ENCODE measurements at places on chromosomes 5 and 9.

GRCh38 chr5:57816108-57816507, 333.5 kb upstream of the ACTBL2 start:
- no peak for DNase-seq

DNA sequence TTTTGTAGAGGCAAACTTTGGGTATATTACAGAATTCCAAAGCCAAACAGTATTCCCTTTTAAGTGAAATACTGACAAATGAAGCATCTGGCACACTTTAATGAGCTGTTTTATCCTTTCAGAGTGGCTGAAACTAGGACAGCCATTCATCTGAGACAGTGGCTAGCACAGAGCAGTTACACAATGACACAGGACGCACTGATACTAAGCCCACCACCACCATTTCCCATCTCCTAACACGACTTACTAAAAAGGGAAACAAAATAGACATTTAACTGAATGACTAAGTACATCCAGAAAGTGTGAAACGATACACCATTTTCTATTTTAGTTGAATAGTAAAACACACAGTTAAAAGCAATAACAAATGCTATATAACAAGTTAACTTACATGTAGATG, 120.4 kb upstream of the RETREG1 start:
- no peak for DNase-seq

- DNase-seq, result no peak
Observed at GRCh38 chr9:19781240-19781639, 7.6 kb downstream of the SLC24A2 start.

- DNase-seq, result no peak
Observed at GRCh38 chr9:121350993-121351561, 19.0 kb downstream of the STOM start.

DNA sequence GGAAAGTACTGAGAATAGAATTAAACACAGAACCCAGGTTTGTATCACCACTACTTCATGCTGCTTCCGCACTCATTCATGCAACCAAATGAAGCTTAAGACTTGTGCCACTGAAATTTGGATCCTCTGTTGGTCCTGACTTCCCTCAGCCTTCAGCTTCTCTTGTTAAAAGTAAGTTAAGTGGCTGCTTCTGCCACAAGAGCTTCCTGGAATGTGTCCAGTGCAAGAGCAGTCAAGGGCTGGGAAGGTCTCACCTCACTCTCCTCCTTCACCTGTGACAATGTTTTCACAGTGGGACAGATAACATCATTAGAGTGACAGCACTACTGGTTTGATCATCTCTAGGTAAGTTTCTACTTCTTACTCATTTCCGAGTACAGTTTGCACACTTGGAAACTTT, 7.9 kb downstream of the SNCAIP start:
- no peak for DNase-seq

GRCh38 chr5:140548791-140549190, 1.3 kb downstream of the EIF4EBP3 start:
- DNase-seq, result no peak

DNA sequence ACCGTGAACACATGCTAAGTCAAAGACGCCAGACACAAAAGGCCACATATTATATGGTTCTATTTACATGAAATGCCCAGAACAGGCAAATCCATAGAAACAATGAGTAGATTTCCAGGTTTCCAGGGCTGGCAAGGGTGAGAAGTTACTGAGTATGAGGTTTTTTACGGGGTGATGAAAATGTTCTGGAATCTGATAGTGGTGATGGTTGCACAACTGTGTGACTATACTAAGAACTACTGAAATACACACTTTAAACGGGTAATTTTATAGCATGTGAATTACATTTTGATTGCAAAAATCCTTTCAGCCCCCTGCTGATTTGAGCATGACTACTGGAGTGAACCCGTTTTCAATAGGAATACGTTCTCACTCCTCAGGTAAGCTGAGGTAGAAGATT, 46.7 kb upstream of the TBC1D9B start:
- no peak for DNase-seq

DNA sequence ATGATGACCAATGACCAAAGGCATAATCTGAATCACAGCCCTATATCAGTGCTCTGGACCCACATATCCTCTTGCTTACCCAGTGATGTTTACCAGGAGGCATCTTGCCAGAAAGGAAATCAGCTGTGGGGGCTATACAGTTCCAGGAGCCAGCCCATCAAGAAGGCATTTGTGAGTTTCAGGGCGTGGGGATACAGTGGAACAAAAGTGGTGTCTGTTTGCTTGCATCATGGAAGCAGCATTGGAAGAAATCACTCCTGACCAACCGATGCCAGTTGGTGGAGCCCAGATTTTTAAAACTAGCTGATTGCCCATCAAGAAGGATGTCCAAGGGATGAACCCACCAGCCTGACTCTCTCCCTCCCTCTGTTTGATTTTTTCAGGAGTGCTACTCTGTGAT, 106.5 kb upstream of the EGFLAM start:
- DNase-seq, result no peak
